ENCODE measurements at places on chromosomes 3 and 15.

- no peak for DNase-seq
- peaks cover 8% of the 10 kb centered on the region for H3K36me3 ChIP-seq
- peaks cover 5% of the 10 kb centered on the region for H3K4me1 ChIP-seq
These were observed 3.0 kb downstream of the MRPS22 start for GRCh38 chr3:139346771-139347170.

GRCh38 chr3:42786212-42786611, 13.2 kb upstream of the CCDC13 start:
- no peak for DNase-seq
- no peaks in the 10 kb centered on the region for H3K27me3 ChIP-seq
- no peak overlapping the region for H3K27ac ChIP-seq
- peaks cover 7% of the 10 kb centered on the region for H3K36me3 ChIP-seq
- H3K4me1 ChIP-seq = no peaks in the 10 kb centered on the region

- DNase-seq = no peak
- H3K4me1 ChIP-seq = peaks cover 16% of the 10 kb centered on the region
- H3K27ac ChIP-seq = no peak overlapping the region
- peaks cover 3% of the 10 kb centered on the region for H3K36me3 ChIP-seq
These were observed 187.1 kb downstream of the ATP10A start for GRCh38 chr15:25676070-25676469.

DNA sequence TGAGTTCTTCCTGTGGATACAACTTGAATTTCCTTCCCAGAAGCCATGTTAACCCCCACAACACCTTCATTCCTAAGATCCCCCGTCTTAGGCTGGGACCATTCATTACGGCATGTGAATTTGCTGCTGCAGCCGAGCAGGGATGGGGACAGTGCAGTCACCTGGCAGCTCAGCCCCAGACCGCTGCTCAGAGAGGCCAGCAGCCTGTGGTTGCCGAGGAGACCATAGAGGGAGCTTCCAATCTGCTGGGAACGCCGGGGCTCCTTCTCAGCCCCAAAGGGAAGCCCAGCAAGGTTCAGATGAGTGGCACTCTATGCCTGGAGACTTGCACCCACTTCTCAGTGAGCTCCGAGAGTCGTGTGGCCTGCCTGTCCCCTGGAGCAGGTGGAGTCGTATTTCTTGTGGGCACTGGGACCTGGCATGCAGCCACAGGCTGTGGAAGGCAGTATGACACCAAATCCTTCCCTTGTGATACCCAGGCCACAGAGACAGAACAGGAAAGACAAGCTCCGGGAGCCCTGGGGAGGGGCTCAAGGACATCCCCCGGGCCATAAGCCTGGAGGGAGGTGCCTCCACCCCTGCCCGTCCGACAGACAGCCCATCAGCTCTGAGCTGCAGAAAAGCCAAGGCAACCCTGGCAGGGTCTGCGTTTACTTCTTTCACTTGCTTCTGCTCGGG, 167.3 kb downstream of the FAM43A start:
- DNase-seq = no peak
- no peaks in the 10 kb centered on the region for H3K36me3 ChIP-seq
- no peak overlapping the region for H3K27ac ChIP-seq
- H3K4me3 ChIP-seq = no peak overlapping the region
- peaks cover 17% of the 10 kb centered on the region for H3K4me1 ChIP-seq

DNA sequence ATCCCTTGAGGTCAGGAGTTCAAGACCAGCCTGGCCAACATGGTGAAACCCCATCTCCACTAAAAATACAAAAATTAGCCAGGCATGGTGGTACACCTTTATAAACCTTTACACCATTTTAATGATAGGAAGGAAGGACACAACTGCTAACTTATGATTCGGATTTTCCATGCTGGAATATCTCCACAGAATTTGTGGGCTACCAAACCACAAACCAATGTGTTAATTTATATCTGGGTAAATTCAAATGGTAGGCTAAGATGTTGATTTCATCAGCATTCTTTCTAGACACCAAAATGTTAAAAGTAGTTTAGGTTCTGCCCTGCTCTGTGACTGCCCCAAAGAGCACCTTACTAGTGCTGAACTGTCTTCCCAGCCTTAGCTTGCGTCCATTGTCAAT, 72.8 kb downstream of the POLQ start:
- no peaks in the 10 kb centered on the region for H3K27me3 ChIP-seq
- H3K4me1 ChIP-seq = no peaks in the 10 kb centered on the region
- H3K27ac ChIP-seq = no peak overlapping the region
- no peaks in the 10 kb centered on the region for H3K36me3 ChIP-seq
- no peak for DNase-seq

- no peak overlapping the region for H3K27ac ChIP-seq
- H3K27me3 ChIP-seq = no peaks in the 10 kb centered on the region
- no peak overlapping the region for H3K4me3 ChIP-seq
- DNase-seq = no peak
- peaks cover 21% of the 10 kb centered on the region for H3K4me1 ChIP-seq
These were observed 11.7 kb downstream of the RASGRF1 start for GRCh38 chr15:79078763-79079410.

DNA sequence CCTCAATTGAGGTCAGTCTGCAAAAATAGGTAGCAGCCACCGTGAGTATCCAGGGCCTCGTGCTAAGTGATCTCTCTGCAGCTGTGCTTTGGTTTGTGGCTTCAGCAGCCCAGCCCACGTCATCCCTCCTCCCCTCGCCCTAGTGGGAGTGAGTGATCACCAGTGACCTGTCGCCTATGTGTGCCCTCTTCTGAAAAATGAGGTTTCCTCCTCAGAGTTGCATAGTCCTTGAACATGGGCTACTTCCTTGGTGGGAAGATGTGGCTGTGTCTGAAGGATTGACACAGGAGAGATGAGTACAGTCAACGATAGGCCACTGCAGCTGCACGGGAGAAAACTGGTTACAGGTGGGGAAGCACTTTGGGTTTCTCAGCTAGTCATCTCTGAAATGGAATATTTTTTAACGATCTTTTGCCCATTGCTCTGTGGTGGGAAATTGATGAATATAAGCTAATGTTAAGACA, 144.8 kb upstream of the BHLHE40 start:
- no peaks in the 10 kb centered on the region for H3K36me3 ChIP-seq
- no peak overlapping the region for H3K4me3 ChIP-seq
- no peak for DNase-seq
- no peaks in the 10 kb centered on the region for H3K27me3 ChIP-seq
- no peak overlapping the region for H3K27ac ChIP-seq

DNA sequence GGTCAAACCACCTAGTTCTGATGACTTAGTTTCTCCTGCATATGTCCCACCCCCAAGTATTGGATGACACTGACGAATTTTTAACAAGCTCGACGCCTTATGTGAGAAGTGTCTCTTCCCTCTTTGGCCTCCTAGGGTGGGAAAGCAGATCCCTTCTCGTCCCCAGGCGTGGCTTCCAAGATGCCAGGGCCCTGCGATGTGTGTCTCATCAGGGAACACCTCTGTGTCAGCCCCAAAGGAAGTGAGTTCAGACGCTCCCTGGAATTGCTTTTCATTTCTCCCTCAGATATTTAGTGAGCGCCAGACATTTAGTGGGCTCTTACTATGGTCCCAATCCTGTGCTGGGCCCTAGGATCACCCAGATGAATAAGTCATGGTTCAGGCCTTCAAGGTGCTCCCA, 212.7 kb upstream of the NR2E3 start:
- H3K36me3 ChIP-seq = no peaks in the 10 kb centered on the region
- no peak for DNase-seq
- H3K4me3 ChIP-seq = no peak overlapping the region
- peaks cover 25% of the 10 kb centered on the region for H3K4me1 ChIP-seq

DNA sequence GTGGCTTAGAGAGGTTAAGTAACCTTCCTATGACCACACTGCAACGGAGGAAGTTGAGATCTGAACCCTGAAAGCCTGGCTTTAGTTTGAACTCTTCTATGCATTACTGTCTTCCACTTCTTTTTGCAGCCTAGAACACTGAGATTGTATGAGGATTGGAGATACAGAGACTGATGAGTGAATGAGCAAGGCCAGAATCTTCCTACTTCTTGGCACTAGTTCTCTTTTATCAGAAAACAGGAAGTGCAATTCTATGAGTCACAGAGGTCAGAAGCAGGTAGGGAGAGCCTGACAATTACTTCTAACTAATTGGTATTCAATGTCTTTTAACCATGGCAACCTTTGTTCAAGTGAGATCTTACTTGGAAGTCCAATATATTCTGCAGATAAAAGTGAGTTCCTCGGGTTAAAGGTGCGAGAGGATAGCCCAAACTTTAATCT, 219.0 kb downstream of the SHQ1 start:
- no peaks in the 10 kb centered on the region for H3K36me3 ChIP-seq
- no peak overlapping the region for H3K4me3 ChIP-seq
- H3K4me1 ChIP-seq = peaks cover 12% of the 10 kb centered on the region
- H3K27ac ChIP-seq = no peak overlapping the region
- no peak for DNase-seq
- no peaks in the 10 kb centered on the region for H3K27me3 ChIP-seq

DNA sequence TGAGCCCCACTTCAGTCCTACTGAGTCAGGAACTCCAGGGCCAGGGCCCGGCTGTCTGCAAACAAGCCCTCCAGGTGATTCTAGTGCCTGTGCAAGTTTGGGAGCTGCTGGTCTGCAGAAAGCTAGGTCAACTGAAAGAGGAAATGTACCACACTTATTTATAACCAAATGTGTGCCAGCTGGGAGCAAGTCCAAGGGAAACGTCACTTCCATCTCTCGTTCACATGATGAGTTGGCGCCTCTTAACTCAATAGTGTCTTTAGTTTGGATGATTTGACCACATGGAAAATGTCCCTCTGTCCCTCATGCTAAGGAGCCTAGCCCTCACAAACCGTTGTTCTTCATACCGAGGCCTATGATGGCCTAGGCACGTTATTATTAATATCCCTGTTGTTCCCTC, 43.2 kb downstream of the GOLGA8S start:
- no peak overlapping the region for H3K4me3 ChIP-seq
- no peak for DNase-seq
- H3K27me3 ChIP-seq = no peaks in the 10 kb centered on the region
- H3K4me1 ChIP-seq = no peaks in the 10 kb centered on the region

- peaks cover 12% of the 10 kb centered on the region for H3K4me1 ChIP-seq
- H3K36me3 ChIP-seq = peaks cover 14% of the 10 kb centered on the region
- no peaks in the 10 kb centered on the region for H3K27me3 ChIP-seq
- DNase-seq = no peak
- no peak overlapping the region for H3K4me3 ChIP-seq
These were observed 16.2 kb upstream of the SLC28A1 start for GRCh38 chr15:84868037-84868880.

GRCh38 chr15:26660241-26660640, 112.6 kb downstream of the GABRB3 start:
- H3K4me1 ChIP-seq = peaks cover 10% of the 10 kb centered on the region
- H3K36me3 ChIP-seq = no peaks in the 10 kb centered on the region
- H3K4me3 ChIP-seq = no peak overlapping the region
- no peak overlapping the region for H3K27ac ChIP-seq
- DNase-seq = peak; percentile 77

DNA sequence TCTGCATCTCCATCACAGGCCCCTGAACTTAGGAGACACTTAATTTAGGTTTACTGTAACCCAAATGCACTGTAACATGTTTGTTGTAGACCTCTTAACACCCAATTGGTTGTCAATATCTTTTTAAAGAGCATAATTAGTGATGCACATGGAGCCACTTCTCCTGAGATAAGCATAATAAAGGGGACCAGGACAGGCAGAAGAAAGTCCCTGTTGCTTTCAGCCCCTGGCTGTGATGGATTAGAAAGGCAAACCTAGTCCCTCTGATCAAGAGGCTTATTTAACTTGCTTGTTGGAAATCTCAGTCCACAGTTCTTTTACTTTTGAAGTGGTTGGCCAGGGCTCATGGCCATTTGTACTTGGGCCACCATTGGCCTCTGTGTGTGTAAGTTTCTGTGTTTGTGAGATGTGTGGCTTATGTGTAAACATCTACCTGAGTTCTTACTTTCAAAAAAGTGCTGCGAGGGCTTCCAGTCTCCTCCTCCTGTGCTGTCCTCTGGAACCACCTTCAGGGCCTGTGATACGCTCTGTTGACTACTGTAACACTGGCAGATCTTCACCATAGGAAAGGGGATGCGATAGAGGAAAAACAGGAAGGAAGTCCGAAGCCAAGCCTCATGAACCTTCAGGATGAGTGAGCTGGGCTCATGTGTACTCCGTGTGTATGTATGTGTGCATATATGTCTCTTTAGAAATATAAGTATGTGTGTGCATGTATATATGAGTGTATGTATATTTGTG, 136.2 kb downstream of the EPHB1 start:
- no peak for DNase-seq
- H3K27ac ChIP-seq = no peak overlapping the region
- peaks cover 4% of the 10 kb centered on the region for H3K4me1 ChIP-seq
- no peaks in the 10 kb centered on the region for H3K36me3 ChIP-seq
